ENCODE measurements at places on chromosomes 1 and 21.

DNA sequence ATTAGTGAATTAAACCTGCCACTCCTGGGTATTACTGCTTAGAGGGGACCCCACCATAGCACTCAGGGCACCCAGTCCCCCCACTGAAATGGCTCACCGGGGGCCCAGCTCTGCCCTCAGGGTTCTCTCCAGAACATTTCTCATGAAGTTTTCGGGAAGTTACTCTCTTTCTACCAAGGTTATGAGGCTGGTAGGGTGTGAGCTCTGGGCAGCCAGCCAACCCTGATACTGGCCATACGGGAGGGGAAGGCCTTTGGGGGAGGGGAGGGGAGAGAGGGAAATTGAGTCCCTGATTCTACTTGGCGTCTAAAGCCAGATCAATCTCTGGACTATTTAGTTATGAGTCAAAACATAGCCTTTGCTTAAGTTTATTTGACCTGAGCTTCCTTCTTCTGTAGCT, 12.9 kb upstream of the PDE9A start:
- no peak for DNase-seq

- DNase-seq, result peak; percentile 84
These were observed 56.5 kb downstream of the IRF2BP2 start for GRCh38 chr1:234553240-234554188.

- no peak for DNase-seq
These were observed 205.0 kb downstream of the HIVEP3 start for GRCh38 chr1:41713557-41714327.

- DNase-seq, result no peak
These were observed 36.0 kb downstream of the KRTAP10-1 start for GRCh38 chr21:44503901-44504399.

DNA sequence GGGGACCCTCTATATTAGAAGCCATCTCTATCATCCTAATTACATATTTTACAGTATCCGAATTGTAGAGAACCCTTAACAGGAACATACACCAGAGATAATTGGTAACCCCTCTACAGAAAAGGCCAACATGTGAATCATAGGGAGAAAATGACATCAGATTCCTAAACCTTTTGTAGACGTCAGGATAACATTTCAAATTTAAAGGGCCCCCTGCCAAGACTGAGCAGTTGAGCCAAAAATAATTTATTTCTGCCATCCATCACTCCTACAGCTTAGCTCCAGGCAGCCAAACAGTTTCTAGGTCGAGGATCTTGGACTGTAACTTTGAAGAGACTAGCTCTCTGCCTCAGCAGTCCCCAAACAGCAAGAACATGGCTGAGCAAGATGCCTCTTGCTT, 21.2 kb downstream of the ZNF697 start:
- no peak for DNase-seq

GRCh38 chr1:111468717-111469100, 5.1 kb upstream of the C1orf162 start:
- no peak for DNase-seq

GRCh38 chr1:88736633-88737248, 52.7 kb downstream of the PKN2 start:
- DNase-seq, result no peak

- DNase-seq, result peak; percentile 87
These were observed 104.6 kb downstream of the TGFBR3 start for GRCh38 chr1:91781371-91781825.

DNA sequence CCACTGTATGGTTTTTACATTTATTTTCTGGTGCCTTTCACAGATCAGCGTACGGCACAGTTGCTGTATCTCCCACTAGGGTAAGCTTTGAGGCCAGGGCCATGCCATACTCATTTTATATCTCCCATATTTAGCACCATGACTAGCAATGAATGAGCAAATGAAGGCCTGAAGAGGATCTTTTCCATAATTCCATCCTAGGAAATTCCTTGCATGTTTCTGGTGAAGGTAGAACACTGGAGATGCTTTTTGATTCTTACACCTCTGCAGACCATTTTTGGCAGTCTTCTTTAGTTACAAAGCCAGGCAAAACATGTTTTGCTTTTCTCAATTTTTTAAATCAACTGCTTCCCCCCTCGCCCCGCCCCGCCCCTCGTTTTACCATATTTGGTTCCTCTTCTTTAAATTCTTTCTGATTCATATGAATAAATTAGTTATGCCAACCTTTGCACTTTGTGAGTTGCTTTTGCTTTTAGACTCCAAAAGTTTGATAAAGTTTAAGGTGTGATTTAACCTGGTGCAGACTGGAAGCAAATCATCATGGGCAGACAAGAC, 78.9 kb upstream of the AK4 start:
- DNase-seq, result no peak

DNA sequence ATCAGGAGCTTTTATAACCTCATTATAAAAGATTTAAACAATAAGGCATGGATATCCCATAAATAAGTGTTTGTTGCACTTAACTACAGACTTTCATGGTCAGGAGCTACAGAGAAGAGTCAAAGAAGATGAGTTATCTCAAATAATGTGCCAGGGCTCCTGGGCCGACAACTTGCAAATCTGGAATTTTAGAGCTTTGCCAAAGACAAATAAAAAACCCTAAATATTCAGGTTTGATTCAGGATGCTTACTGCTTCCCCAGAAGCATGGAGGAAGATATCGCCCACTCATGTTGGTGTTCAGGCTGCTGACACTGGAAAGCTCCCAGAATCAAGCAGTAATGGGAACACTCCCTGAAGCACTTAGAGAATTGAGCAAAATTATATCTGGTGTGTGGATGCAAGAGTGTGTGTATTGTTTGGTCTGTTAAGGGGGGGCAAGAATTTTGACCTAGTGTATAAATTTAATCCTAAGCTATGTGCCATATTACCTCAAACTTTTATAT, 176.9 kb upstream of the ESRRG start:
- no peak for DNase-seq

GRCh38 chr1:56586502-56586901, 7.1 kb upstream of the PLPP3 start:
- no peak for DNase-seq

DNA sequence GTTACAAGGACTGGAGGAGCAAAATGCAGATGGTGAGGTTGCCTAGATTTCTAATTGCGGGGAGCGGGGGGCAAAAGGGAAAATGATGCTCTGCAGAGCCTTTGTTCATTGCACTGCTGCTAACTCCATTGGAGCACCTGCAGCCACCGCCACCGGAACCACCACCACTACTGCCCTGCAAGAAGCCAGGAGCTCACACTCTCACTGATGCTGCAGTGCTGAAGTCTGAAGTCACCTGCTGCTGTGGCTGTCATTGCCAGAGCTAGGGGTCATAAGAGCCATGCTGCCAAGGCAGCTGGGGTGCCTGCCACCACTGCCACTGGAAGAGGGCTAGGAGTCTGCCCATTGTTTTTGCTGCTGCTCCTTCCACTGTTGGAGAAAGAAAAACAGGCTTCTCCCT, 7.3 kb upstream of the HPCAL4 start:
- no peak for DNase-seq

DNA sequence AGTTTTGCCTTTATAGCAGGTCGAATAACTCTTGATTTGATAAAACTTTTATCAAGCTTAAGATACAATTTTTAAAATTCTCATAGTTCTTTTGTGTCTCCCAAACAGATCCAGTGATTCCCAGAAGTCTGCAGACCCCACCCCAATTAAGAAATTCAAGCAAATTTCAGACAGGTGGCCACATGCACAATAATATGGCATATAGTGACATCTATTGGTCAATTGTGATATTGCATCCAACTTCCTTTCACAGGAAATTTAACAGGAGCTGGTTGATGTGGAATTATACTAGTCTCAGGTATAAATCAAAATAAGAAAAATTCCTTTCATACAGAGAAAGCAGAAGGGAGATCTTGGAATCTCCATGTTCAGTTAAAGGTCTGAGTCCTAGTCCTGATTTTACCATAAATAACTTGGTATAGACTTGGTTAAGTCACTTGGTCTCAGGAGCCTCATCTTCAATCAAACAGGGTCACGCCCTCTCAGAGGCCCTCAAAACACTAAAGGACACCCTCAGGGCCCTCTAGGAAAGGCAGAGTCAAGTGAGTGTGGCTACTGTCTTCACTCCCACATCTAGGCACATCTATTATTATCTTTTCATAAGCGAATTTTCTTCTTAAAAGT, 24.1 kb downstream of the PIGM start:
- DNase-seq, result no peak

DNA sequence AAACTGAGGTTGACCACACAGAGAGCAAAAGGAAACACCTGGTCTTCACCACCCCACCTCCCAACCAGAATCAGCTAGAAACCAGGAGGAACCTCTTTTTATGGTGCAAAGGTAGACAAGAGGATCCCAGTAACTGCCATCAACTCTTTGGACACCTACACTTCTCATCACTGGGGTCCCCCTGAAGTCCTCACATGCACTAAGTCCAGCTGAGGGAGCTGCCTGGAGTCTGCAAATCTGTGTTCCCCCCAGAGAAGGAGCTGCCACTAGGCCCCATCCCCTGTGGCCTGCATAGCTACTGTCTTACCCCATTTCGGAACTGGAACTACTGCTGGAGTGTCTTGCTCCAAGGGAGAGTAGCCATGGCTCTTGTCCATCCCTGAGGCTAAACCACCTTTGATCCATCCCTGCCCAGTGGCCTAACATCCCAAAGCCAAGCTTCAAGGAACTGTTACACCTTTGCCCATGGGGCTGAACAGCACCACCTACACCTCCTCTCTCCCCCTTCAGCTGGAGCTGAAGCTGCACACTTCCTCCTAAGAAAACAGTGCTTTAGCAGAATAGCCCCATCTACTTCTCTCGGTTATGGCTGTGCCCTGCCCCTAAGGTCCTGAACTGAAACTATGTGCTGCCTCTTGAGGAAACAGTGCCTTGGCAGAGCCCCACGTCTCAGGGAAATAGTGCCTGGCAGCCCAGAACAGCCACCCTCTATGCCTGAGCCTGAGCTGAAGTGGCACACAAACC, 85.4 kb upstream of the CD53 start:
- DNase-seq, result no peak

- DNase-seq, result no peak
These were observed 191.2 kb upstream of the PROX1 start for GRCh38 chr1:213796525-213796924.

GRCh38 chr1:161736335-161736969, 13.1 kb upstream of the DUSP12 start:
- DNase-seq, result no peak

GRCh38 chr1:6303397-6304012, 42.6 kb upstream of the GPR153 start:
- DNase-seq, result no peak

GRCh38 chr1:224884361-224884801, 45.1 kb upstream of the DNAH14 start:
- DNase-seq, result peak; percentile 31

- DNase-seq, result no peak
These were observed 32.4 kb downstream of the MAPKAPK2 start for GRCh38 chr1:206716870-206717673.

GRCh38 chr1:18643154-18644012, 12.7 kb downstream of the PAX7 start:
- no peak for DNase-seq

GRCh38 chr1:56147034-56147433, 432.3 kb downstream of the PLPP3 start:
- no peak for DNase-seq

- no peak for DNase-seq
These were observed 13.5 kb downstream of the TMEM201 start for GRCh38 chr1:9601942-9602793.

- DNase-seq, result no peak
These were observed 11.4 kb upstream of the PHLDA3 start for GRCh38 chr1:201480231-201481003.

Data from AG04449 (cell line).